ENCODE measurements at places on chromosomes 5 and 9.

DNA sequence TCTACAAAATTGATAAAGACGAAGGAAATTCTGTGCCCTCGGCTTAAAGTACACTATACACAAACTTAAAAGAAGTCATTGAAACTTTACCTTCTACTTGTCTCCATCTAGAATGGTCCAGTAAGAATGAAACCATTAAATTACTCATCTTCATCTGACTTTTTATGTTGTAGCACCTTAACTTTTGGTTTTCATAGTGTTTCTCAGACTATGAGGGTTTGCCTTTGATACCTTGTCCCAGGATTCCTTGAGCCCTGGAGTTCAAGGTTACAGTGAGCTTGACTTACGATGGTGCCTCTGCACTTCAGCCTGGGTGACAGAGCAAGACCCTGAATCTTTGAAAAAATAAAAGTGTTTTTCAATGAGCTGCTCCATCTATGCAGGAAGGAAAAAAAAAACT lies 132.2 kb downstream of the CDC42SE2 start:
- no peak for DNase-seq

GRCh38 chr9:71646131-71646530 lies 122.2 kb downstream of the CEMIP2 start:
- no peak for DNase-seq

DNA sequence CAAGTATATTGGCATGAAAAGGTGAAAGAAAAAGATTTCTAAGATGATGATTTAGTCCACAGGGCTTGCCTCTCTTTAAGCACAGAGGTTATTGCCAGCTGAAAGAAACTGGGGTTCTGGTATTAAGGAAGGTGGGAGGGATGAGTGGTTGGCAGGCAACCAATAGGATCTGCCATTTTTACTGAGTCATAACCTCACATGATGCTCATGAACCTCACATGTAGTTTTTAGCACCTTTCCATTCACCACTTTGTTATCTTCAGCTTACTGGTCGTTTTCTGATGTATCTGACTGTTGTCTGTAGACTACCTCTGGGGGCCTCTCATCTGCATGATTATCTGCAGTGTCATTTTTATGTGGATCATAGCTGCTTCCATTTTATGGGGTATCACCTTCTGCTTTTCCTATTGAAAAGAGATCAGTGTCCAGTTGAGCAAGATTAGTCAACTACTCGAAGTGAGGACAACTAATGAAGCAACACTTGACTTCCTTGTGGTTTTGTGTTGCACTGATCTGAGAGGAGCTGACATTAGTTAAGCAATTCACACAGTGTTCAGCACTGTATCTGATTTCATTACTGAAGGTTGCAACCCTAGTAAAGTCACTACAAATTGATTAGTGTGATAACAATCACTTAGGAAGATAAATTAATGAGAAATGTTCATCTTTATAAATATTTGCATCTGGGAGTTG lies 186.3 kb downstream of the SGCD start:
- DNase-seq, result no peak

- no peak for DNase-seq
Observed at GRCh38 chr5:74232276-74232675, 408.3 kb downstream of the ENC1 start.

GRCh38 chr9:134318481-134318891 lies 7.8 kb upstream of the RXRA start:
- no peak for DNase-seq

- no peak for DNase-seq
Observed at GRCh38 chr9:130255631-130256134, 9.9 kb upstream of the HMCN2 start.

DNA sequence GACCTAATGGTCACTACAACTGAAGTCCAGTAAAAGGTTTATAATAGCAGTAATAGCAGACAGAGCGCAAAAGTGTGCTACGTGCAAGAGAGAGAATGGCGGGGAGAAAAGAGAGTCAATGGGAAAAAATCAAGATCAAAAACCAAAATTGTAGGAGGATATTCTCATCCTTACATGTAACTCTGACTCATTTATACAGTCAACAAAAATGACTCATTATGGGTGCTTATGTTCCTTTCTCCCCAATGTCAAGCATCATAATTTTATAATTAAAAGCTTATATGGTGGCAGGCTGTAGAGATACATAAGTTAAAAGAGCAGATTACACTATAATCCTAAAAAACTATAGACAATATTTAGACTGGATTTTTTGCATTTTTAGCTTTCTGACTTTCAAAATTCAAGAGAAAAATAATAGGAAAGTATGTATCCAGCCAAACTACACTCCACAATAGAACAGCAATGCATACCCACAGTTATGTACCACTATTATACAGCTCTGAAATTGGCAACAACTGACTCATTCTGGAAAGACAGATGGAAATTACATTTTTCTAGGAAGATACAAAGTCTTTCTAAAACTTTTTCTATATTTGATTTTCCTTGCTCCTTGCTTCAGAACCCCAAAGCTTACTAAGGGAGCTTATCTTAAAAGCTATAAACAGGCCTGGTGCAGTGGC lies 78.4 kb downstream of the PLPP1 start:
- no peak for DNase-seq

GRCh38 chr5:67341478-67341877 lies 144.9 kb upstream of the CD180 start:
- DNase-seq, result no peak

DNA sequence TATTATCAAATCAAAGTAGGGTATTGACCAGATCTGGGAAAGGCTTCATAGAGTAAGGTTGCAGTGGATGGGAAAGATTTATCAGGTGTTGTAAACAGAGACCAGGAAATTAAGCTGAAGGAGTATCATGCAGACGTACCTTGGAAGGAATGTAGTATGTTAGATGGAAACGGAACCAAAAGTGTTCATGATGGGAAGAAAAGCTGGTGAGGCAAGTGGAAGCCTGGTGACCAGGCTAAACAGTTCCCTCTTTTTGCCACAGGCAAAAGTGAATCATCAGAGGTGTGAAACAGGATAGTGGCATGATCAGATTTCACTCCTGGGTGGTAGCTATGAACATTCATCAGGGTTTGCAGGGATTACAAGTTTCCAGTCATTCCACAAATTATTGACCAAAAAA lies 780.1 kb upstream of the DMAC1 start:
- DNase-seq, result no peak

DNA sequence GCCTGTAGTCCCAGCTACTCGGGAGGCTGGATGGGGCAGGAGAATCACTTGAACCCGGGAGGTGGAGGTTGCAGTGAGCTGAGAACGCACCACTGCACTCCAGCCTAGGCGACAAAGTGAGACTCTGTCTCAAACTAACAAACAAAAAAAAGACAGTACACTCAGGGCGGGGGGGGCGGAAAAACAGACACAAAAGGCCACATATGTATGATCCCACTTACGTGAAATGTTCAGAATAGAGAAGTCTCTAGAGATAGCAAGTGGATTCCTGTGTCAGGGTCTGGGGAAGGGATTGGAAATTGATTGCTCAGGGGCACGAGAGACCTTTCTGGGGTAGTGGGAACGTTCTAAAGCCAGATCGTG lies 9.0 kb upstream of the LCN1 start:
- DNase-seq, result no peak

GRCh38 chr9:33919276-33919897 lies 102.4 kb downstream of the UBE2R2 start:
- DNase-seq, result no peak

GRCh38 chr5:95759634-95760033 lies 28.5 kb downstream of the RHOBTB3 start:
- no peak for DNase-seq

- no peak for DNase-seq
Observed at GRCh38 chr9:69768716-69769115, 8.9 kb upstream of the PTAR1 start.

- DNase-seq, result no peak
Observed at GRCh38 chr5:166074582-166075481, 2216.6 kb upstream of the WWC1 start.

DNA sequence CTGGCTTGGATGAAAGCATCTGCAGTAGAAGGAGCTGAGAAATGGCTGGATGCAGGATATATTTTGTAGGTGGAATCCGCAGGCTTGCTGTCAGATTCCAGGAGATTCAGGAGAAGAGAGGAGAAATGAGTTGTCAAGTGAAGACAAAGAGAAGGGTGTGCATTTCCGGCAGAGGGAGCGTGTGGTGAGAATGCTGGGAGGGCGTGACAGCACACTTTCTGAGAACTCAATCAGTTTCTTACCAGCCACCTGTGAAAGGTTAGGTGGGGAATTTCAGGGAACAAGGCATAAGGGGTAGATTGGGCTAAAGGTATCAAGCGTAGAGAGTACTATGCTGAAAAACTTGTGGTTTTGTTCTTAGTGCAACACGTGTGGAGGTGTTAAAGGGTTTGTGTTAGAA lies 199.3 kb upstream of the ANKH start:
- no peak for DNase-seq

DNA sequence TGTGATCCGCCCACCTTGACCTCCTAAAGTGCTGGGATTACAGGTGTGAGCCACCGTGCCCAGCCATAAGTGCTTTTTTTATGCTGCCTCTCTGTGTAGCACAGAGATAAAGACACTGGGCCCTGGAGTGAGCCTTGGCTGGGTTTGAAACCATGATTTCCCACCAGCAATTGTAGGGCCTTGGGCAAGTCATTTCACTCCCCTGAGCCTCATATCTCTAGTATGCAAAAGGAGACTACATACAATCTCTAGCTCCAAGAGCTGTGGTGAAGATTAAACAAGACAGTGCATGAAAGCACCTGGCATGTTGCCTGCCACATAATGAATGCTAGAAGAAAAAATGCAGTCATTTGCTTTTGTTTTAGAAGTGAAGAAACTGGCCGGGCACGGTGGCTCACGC lies 3.9 kb downstream of the FABP6 start:
- no peak for DNase-seq

DNA sequence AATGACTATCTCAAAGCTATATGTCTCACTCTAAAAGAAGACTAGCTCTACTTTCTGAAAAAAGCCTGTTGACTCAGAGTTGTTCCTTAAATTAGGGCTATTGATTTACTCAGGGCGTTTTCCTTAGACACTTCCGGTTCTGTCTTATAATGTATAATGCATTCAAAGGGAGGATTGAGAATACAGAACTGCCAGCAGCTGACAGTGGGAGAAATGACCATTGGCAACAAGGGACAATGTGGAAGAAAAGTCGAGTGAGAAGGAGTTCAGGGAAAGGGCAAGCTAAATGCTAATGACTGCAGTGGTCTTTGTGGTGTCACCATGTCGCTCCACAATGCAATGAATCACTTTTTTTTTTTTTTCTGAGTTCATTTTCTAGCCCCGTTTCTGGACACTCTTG lies 65.7 kb upstream of the ANKH start:
- no peak for DNase-seq

- no peak for DNase-seq
Observed at GRCh38 chr5:17156463-17156862, 61.0 kb upstream of the BASP1 start.

DNA sequence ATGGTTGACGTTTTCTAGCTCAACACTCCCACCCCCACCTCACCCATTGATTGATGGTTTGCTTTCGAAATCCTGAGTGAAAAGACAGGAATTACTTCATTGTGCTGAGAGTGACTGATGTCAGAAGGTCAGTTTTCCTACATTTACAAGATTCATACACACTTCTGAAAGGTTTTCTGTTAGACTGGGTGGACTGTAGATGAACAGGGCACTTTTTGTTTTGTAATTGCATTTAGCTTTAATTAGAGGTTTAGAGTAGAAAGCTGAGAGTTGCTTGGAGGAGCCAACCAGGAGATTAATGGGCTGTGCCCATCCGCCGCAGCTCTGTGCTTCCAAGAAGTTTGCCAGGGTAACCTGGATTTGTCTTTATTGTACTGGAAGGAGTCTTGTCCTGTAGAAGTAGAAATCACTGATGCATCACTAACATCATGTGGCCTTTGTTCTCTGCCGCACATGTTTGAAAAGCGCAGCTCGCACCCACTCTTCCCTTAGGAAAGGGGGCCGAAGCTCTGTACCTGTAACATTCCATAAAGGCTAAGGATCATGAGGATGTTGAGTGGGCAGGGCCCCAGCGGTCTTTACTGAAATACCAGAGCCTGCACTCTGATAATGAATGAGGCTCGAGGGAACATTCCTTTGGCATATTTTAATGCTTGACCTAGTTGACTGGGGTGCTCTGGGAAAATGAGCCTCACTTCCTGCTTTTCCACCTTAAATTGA lies 267.6 kb upstream of the DMRT1 start:
- no peak for DNase-seq
